Hepatocyte (in vitro differentiated cells): ENCODE measurements at places on chromosomes 6 and 20.

DNA sequence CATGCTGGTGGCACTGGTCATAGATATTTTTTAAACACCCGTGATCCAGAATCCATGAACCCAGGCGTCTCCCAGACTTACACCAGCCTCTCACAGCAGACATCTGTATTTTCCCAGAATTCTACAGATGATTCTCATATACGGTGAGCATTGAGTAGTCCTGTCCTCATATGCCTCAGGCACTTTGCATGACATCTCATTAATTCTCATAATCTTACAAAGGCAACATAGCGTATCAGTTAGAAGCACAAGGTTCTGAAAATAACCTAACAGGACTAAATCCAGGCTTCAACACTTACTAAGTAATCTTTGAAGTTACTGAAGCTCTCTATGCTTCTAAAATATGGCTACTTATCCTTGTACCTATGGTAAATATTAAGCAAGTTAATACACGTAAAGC is 8.9 kb downstream of the NDUFAF4 start:
- no peak for DNase-seq

- DNase-seq, result no peak
Observed at GRCh38 chr6:1044040-1044836, 267.7 kb upstream of the FOXQ1 start.

GRCh38 chr20:53411891-53412290 is 181.7 kb downstream of the ZNF217 start:
- no peak for DNase-seq

DNA sequence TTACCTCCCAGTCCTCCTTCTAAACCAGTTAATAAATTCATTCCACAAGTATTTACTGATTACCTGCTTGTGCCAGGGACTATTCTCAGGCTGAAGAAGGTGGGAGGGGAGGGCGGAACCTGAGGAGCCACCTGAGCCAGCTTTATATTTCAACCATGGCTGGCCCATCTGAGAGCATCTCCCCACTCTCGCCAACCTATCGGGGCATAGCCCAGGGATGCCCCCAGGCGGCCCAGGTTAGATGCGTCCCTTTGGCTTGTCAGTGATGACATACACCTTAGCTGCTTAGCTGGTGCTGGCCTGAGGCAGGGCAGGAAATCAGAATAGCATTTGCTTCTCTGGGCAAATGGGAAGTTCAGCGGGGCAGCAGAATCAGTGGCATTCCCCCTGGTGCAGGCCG is 4.9 kb upstream of the AAR2 start:
- DNase-seq, result no peak

DNA sequence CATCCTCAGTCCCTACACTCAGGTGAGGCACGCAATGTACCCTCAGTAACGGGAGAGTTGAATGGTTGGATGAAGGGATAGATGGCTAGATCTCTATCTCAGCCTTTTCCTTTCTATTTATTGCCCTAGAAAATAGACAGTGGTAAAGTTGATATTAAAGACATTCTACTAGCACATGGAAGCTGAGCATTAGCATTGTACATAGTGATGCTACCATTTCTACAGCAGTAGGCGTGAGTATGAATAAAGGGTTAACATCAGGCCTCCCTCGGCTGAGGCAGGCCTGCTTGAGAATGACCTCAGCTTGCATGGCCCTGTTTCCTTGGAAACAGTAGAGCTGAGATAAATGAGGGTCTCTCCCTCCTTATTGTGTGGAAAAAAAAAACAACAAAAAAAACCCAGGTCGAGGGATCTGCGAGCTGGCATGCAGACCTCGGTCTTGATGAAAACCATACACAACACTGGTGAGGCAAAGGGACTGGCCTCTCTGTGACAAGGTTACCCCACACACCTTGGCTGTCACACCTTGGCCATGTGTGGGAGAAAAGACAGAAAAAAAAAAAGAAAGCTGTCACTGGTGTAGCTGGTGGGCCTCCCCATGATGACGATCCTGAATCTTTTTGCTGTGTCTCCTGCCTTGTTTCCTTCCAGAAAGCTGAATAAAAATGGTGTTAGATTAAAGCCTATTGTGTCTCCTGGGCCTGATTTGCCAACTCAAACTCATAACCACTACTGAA is 160.0 kb downstream of the HACE1 start:
- no peak for DNase-seq

DNA sequence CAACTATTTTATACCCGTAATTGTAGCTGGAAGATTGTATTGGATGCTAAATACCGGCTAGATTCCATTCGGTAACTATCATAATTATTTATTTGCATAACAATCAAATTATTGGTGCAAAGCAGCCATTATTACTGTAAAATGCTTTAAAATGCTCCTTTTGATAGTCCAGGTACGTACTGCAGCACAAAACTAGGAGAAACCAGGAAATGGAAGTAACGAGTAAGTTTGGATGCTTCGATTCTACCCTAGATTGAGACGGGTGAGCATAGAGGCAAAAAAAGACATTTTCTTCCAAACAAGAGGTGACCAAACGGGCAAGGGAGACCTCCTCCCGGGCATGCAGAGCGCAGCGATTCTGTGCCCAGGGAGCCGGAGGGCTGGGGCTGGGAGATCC is 469 bp upstream of the XRN2 start:
- DNase-seq, result no peak

GRCh38 chr6:111445861-111446267 is 37.2 kb downstream of the REV3L start:
- DNase-seq, result no peak

- DNase-seq, result no peak
Observed at GRCh38 chr6:157978021-157978783, 3.5 kb upstream of the SYNJ2 start.

DNA sequence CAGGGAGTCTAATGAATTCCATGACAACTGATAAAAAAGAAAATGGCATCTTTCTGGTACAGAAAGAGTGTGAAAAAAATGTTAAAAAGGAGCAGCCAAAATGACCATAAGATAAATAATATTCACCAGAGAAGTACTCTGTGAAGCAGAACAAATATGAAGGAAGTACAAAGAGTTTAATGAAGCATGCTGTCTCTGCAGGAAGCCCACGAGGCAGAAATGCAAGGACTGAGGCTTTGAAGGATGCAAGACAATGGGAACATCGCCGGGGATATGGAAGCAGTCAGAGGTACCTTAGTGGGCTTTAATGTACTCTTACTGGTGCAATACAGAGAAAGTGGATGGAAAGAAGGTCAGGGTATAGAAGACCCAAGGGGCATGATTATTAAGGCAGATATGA is 50.7 kb downstream of the NOX3 start:
- no peak for DNase-seq
